ENCODE measurements at places on chromosomes 7 and 10.

GRCh38 chr7:151963895-151964870 is 7.9 kb downstream of the GALNTL5 start:
- DNase-seq: no peak

GRCh38 chr10:115867305-115867704 is 405.7 kb downstream of the GFRA1 start:
- DNase-seq: no peak

DNA sequence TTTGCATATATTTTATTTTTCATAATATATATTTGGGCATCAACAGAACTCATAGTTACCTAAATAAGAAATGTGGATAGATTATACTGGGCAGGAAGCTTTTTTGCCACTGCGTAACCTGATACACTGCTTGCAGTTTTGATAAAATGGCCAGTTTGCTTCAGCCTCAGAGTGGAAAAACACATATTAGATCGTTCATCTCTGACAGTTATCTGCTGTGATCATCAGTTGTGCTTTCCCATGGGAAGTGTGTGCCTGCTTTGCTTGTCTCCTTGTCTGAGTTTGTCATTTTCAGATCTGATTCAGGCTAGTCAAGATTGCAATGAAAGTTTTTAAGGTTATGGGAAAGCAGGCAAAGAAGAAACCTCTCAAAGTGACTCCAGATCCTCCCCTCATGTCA is 54.0 kb downstream of the ADAM12 start:
- no peak for DNase-seq

- no peak for DNase-seq
Observed at GRCh38 chr10:47164800-47165128, 135.2 kb upstream of the GDF10 start.

GRCh38 chr10:119478811-119479341 is 63.6 kb downstream of the RGS10 start:
- DNase-seq: no peak

DNA sequence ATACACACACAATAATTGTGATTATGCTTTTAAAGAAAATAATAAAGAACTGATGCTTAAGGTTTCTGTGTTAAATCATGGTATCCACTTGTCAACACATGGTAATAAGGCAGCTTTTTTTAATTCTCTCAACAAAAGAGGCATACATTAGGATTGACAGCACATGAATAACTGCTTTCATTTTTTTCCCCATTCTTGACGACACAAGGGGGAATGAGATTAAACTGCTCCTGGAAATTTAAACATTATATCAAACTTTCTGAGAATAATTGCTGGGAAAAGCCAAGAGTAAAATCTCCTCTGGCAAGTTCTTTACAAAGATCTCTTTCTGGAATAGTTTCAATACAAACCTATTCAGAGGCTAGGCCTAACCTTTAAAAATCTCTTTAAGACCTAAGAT is 99.0 kb upstream of the GPR22 start:
- DNase-seq: no peak

Data from mesothelial cell of epicardium (in vitro differentiated cells).